ENCODE measurements at places on chromosomes 4 and X.

DNA sequence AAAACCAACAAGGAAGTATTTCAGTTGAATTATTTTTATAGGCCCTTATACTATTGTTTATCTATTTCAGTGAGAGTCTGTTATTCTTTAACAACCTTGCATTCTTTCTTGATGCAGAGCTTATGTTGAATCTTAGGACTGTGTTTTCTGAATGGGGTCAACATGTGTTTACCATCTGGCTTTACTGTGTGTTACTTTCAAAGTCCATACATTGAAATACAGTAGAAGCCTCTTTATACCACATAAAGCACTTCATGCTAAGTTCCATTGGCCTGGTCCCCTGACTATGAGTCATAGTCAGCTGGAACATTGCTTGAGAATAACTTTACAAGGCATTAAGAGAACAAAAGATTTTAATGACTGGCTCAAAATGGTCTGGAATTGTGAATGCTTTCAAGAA, 152.6 kb downstream of the GASK1B start:
- no peak for DNase-seq

GRCh38 chrX:73992019-73992418, 312.0 kb upstream of the ZCCHC13 start:
- DNase-seq = no peak

DNA sequence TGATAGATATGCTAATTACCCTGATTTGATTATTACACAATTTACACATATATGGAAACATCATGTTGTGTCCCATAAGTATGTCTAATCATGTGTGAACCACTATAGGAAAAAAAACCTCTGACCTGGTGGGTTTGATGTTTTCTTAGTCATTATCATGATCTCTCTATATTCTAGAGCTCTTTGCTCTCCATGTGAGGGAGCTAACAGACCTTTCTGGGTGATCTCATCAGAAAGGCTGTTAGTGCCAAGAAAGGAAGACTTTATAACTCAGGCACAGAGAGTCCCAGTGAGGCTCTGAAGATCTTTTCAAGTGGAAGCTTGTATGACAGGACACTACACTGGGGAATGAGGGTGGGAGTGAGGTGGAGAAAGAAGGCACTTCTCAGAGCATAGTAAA, 527.7 kb upstream of the MAGEB2 start:
- DNase-seq = no peak

DNA sequence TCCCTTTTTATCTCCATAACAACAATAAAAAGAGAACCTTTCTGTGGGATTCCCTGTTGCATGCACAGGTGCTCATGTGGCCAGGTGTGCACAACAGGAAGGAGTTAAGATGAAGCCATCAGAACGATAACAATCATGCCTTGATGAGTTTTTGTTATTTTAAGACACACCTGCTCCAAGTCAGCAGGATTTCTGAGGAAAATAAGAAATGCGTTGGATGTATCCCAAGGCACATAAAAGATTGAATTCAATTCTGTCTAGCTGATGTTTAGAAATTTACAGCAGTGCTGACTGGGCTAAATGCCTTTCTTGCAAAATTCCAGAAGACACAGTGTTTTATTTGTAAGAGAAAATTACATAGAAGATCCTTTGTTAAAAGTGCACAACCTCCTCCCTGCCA, 1678.2 kb downstream of the ARAP2 start:
- no peak for DNase-seq

GRCh38 chrX:131577999-131578734, 34.3 kb downstream of the OR13H1 start:
- DNase-seq = no peak

DNA sequence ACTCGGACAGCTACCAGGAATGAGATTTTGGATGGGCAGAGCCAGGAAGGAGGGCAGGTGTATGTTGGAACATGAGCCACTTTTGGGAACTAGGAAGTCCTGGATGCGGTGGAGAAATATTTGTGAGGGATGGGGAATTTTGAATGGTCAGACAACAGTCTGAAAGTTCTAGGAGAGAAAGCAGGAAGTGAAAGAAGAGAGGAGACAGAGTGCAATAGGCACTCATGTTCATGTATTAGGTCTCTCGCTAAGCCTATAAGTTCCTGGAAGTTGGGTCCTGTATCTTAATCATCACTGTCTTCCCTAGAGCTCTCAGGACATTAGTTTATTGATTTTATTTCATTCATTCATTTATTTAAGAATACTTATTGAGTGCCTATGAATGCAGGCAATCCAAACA, 65.7 kb upstream of the CITED1 start:
- DNase-seq = no peak

DNA sequence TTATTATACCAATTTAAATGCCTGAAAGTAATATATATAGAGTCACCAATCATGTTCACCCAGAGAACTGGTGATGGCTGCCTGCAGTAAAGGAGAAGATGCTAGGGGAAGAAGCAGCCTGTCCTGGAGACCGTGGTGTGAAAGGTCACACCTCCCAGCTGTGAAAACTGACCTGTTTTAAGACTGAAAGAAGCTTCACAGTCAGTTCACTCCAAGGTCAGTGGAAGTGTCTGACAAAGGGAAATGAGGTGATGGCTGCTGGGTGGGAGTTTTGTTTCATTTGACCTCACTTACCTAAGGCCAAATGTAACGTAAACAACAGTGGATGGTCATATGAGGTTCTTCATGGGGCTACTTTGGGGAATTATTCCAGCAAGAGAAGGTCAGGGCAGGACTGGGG, 352.1 kb upstream of the GATB start:
- DNase-seq = no peak

DNA sequence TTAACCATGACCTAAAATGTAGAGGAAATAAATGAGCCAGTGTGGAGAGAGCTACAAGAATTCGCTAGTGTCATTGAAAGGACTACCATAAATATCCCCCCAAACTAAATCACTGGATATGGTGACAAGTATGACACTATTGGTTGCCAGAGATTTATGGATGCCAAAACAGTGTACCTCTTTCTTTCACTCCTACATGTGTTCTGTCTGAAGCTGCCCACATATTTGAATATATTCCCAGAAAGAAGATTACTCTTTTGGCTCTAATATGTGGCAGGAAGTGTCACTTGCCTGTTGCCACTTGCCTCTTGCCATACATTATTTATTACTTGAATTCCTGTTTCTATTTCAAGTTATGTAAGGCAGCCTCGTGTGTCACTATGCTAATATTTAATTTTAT, 1573.6 kb downstream of the TECRL start:
- no peak for DNase-seq

Data from activated CD4-positive, alpha-beta T cell treated with anti-CD3 and anti-CD28 coated beads, Interleukin-2, Interleukin-6, amounts not matched to agents 100 ng/mL and 50 ng/mL, durations not matched to agents 16 hours and 8 hours (primary cell).